ENCODE measurements at places on chromosomes 16 and 17. TPM values are rescaled to one million over a fixed set of nuclear protein-coding genes. Genes with fewer than 3 reads are reported as not detected.

The YWHAE gene
- 330 TPM for total RNA-seq

The ATXN1L gene
- total RNA-seq, result 12.6 TPM

The CCDC40 gene
- total RNA-seq, result 4.2 TPM

The ZC3H18 gene
- total RNA-seq, result 20.0 TPM

The DDX19B gene
- total RNA-seq, result 23.5 TPM

The PLLP gene
- 1.6 TPM for total RNA-seq

The PABPN1L gene
- not detected for total RNA-seq

The PPP1R27 gene
- total RNA-seq, result not detected

The CRYM gene
- total RNA-seq, result 7.1 TPM

The CCDC78 gene
- total RNA-seq, result 21.0 TPM

The BCL6B gene
- total RNA-seq, result 8.3 TPM

The TERB1 gene
- not detected for total RNA-seq

The PRR35 gene
- total RNA-seq, result 0.85 TPM

The TMEM114 gene
- total RNA-seq, result not detected

The ZSWIM7 gene
- total RNA-seq, result 17.3 TPM

The RPUSD1 gene
- total RNA-seq, result 58.7 TPM

The MRTFB gene
- 5.7 TPM for total RNA-seq

The SDK2 gene
- 14.7 TPM for total RNA-seq

The CCDC200 gene
- not detected for total RNA-seq

The CD19 gene
- total RNA-seq, result 1.2 TPM

The TMEM98 gene
- 59.8 TPM for total RNA-seq

The MEOX1 gene
- total RNA-seq, result not detected

The APOH gene
- total RNA-seq, result not detected

The PIGS gene
- 41.8 TPM for total RNA-seq

The KRTAP3-2 gene
- total RNA-seq, result not detected

Data from H7 (cell line).